Activated CD4-positive, alpha-beta T cell treated with anti-CD3 and anti-CD28 coated beads, Interleukin-2, amount 50 U/mL, for 1 hour (primary cell): ENCODE measurements at places on chromosomes 2 and 18.
A peak's percentile ranks its signal among the peaks of the same experiment; 100 is the strongest.

DNA sequence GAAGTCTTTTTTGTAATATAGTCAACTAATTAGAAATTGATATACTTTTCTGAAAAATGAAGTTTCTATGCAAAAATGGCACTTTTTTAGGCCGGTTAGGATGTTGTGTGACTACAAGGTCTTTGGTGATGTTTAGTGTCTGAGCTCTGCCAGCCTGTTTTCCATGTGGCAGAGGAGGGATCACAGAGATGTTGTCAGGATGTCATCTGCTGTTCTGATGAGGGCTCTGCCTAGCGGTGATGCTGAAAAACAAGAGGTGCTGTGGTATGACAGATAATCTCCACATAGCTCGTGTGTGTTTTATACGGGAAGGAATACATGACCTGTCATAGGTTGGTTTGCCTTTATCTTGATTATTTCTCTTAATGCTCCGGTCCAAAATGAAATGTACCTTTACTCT, 12.0 kb upstream of the IAH1 start:
- no peak for DNase-seq

DNA sequence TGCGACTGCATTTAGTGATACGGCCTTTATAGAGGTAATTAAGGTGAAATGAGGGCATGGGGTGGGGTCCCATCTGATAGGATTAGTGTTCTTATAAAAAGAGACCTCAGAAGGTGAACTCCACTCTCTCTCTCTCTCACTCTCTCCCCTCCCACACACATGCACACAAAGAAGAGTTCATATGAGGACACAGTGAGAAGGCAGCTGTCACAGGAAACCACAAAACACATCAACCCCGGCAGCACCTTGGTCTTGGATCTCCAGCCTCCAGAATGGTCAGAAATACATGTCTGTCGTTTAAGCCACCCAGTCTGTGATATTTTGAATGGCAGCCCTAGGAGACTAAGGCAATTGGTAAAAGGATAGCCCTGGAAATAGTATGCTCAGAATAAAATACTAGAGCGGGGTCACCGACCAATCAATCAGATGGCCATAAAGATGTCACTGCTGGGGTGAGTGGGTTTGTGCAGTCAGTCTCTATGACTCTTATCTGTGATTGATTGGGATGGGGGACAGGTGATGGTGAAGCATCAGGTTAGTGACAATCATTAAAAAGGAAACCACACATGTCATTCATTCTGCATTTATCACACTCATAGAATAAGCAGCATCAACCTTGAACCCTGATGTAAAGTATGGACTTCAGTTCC, 118.9 kb upstream of the POU3F3 start:
- no peak for DNase-seq

DNA sequence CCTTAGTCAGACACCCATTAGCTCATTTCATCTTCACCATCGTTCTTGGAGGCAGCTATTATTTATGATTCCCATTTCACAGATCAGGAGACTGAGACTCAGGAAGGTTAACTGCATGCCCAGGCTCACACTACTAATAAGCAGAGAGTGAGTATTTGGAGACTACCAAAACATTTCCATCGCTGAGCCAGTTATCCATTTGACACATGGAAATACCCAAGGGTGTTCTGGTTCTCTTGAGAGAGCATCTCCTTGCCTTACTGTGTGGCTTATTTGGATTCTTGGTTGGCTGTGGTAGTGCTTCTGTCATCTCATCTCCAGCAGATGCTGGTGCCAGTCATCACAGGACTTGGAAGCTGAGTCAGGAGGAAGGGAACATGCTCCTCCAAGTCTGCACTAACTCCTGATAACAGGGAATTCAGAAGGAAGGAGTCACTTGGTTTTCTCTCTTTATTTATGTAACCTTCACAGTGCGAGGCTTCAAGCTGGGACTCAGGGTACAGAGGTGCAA, 55.2 kb downstream of the RASGRP3 start:
- DNase-seq = no peak

DNA sequence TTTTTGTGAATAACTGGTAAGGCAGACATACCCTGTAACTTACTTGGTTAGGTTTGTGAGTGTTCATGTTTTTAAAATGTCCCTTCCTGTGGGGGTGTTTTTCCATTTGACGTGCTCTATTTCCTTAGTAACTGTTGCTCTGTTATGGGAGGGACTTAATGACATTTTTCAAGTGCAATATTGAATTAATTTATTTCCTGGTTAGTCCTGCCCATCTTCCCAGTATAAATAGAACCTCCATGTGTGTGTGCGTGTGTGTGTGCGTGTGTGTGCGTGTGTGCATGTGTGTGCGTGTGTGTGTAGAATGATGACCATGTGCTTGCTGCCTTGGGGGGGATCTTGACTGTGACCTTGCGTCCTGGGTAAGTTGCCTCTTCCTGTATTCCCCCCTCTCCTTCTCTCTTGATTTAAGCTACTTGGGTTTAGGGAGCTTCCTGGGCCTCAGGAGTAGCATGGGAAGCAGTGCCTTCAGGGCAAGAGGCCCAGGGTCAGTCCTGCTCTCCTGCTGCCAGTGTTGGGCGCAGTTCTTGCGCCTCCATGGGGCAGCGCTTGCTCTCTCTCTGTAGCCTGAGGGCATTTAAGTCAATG, 163.9 kb downstream of the LDLRAD4 start:
- DNase-seq = peak; percentile 55

- no peak for DNase-seq
Measured at GRCh38 chr2:149410701-149411484, 80.5 kb downstream of the LYPD6 start.
